Lung (tissue), 17 donors: ENCODE measurements at places on chromosomes 12 and 14. TPM values are rescaled to one million over a fixed set of nuclear protein-coding genes. Genes with fewer than 3 reads are reported as not detected.

GRCh38 chr14:95541932-95542930 is 7.4 kb downstream of the GLRX5 start:
- peak; percentile 77 for DNase-seq
- peaks cover 4% of the 10 kb centered on the region for H3K36me3 ChIP-seq
- no peak overlapping the region for H3K4me3 ChIP-seq
- H3K27ac ChIP-seq, result no peak overlapping the region

- no peak overlapping the region for H3K4me3 ChIP-seq
- peaks cover 35% of the 10 kb centered on the region for H3K36me3 ChIP-seq
- no peaks in the 10 kb centered on the region for H3K27me3 ChIP-seq
- H3K27ac ChIP-seq, result no peak overlapping the region
- H3K4me1 ChIP-seq, result no peaks in the 10 kb centered on the region
- no peak for DNase-seq
Measured at GRCh38 chr14:63383776-63384367, 65.1 kb upstream of the GPHB5 start.

The AQP5 gene
- 7.5 TPM for total RNA-seq

The MDP1 gene
- total RNA-seq, result 20.8 TPM

GRCh38 chr12:99977550-99977949 is 7.2 kb downstream of the ANKS1B start:
- H3K27ac ChIP-seq, result no peak overlapping the region
- DNase-seq, result no peak
- H3K4me1 ChIP-seq, result no peaks in the 10 kb centered on the region
- no peaks in the 10 kb centered on the region for H3K27me3 ChIP-seq
- H3K36me3 ChIP-seq, result no peaks in the 10 kb centered on the region

GRCh38 chr14:93051600-93052546 is 63.9 kb downstream of the ITPK1 start:
- H3K27me3 ChIP-seq, result no peaks in the 10 kb centered on the region
- no peak for DNase-seq
- peaks cover 16% of the 10 kb centered on the region for H3K4me1 ChIP-seq
- no peak overlapping the region for H3K4me3 ChIP-seq
- no peak overlapping the region for H3K27ac ChIP-seq

The GPR84 gene
- 2.6 TPM for total RNA-seq

GRCh38 chr14:94116701-94117100 is 6.2 kb downstream of the IFI27 start:
- no peak for DNase-seq
- H3K27me3 ChIP-seq, result no peaks in the 10 kb centered on the region
- H3K36me3 ChIP-seq, result no peaks in the 10 kb centered on the region
- H3K27ac ChIP-seq, result no peak overlapping the region
- H3K4me3 ChIP-seq, result no peak overlapping the region

DNA sequence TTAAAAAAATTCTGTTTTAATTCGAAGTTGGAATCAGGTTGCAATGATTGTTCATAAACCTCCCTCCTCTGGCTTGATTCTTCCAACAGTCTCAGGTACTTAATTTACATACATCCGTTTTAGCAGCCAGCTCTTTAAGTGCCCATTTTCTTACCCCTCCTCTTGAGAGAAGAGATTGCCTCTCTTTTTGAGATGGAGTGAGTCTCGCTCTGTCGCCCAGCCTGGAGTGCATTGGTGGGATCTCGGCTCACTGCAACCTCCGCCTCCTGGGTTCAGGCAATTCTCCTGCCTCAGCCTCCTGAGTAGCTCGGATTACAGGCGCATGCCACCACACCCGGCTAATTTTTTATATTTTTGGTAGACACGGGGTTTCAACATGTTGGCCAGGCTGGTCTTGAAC is 146.4 kb upstream of the AMIGO2 start:
- no peak overlapping the region for H3K27ac ChIP-seq
- DNase-seq, result no peak
- H3K4me3 ChIP-seq, result no peak overlapping the region
- peaks cover 5% of the 10 kb centered on the region for H3K4me1 ChIP-seq

The CCDC38 gene
- 0.15 TPM for total RNA-seq

GRCh38 chr12:110010853-110011723 is 11.9 kb downstream of the ANKRD13A start:
- H3K27me3 ChIP-seq, result no peaks in the 10 kb centered on the region
- peaks cover 13% of the 10 kb centered on the region for H3K36me3 ChIP-seq
- no peaks in the 10 kb centered on the region for H3K4me1 ChIP-seq
- no peak overlapping the region for H3K27ac ChIP-seq

DNA sequence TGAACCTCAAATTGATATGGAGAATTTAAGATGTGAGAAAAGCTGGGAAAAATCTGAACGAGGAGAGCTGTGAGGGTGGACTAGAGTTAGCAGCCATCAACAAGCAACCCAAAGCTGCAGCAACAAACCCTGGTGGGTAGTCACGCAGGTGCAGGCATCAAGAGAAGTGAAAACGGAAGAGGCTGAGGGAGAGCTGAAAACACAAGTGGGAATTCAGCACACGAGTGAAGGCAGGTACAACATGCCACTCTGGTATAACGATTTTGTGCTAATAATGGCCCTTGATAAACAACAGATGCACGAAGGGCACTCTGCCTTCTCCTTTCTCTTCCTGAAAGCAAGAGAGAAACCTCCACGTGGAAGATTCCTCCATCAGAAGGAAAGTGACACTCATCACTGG is 11.5 kb downstream of the TCL1B start:
- no peaks in the 10 kb centered on the region for H3K27me3 ChIP-seq
- no peak for DNase-seq

- no peak for DNase-seq
- no peak overlapping the region for H3K4me3 ChIP-seq
- H3K36me3 ChIP-seq, result no peaks in the 10 kb centered on the region
- no peaks in the 10 kb centered on the region for H3K27me3 ChIP-seq
Measured at GRCh38 chr12:115886666-115887065, 390.8 kb downstream of the MED13L start.

The INSM2 gene
- 0.17 TPM for total RNA-seq

The VCPKMT gene
- 8.3 TPM for total RNA-seq

DNA sequence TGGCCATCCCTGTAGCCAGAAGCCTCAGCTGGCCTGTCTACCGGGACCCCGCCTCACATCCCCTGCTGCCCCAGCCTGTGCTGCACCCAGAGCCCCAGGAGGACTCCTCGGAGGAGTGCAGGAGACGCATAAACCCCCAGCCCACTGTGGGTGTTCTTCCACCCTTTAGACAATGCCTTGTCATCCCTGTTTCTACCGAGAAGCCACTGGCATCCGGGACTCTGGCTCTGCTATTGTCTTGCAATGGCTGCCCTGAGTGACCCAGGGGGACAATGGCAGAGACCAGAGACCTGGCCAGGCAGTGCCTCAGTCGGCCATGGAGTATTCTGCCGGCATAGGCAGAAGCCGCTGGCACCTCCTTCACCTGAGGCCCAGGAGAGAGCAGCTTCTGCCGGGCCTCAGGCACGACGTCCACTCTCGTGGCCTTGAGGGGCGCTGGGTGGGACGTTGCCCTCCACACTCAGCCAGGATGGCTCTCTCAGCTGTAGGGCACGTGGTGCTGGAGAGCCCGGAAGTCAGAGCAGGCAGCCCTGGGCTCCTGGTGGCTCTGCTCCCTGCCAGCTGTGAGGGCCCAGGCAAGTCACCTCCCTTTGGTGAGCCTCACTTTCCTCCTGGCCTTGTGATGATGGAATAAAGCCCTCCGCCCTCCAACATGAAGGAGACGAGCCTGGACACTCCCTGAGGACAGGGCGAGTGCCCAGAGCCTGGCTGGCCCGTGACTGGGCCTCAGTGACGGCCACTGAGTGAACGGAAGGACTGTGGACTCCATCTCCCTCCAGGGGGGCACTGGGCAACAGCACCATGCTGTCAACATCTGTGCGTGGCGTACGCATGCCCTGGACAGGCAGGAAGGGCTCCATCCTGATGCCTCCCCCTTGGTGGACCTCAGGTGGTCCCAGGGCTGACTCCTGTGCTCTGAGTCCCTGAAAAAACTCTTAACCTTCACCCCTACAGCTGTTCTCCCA is 41.0 kb downstream of the TRAFD1 start:
- no peak overlapping the region for H3K27ac ChIP-seq
- DNase-seq, result no peak
- H3K4me1 ChIP-seq, result no peaks in the 10 kb centered on the region
- H3K4me3 ChIP-seq, result no peak overlapping the region
- no peaks in the 10 kb centered on the region for H3K27me3 ChIP-seq

The PLEKHG7 gene
- 4.6 TPM for total RNA-seq

The TMTC1 gene
- 4.0 TPM for total RNA-seq

DNA sequence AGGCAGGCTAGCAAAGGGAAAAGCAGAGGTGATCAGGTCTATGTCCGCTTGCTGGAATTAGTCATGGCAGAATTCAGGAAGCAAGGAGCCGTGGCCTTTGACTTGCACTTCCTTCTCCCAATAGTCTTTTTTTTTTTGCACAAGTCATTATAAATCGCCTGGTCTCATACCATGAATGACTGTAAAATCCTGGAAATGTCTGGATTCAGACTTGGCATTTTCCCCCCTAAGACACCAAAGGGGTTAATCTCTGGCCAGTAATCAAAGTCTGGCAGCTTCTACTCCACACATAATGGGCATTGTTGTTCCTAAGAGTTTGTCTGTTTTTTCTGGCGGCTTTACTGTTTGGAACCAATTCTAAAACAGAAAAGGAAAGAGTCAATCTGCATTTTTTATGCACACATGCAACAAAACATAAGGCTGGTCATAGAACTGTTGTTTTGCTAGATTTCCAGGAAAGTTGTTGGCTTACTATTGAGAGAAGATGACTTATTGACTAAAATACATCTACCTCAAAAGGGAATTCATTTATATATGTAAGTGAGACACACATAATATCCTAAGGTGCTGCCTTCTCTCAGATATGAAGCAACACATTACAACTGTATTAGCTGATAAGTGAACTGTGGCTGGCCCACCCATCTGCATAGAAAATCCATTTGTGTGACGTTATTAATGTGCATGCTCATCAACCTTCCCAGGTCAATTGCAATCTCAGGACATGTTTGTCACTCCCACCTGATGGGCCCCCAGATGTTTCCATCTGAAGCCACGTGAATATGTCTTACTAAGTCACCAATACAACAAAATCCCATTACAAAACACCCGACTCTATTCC is 157.3 kb downstream of the BTG1 start:
- H3K27ac ChIP-seq, result no peak overlapping the region
- H3K4me1 ChIP-seq, result peaks cover 50% of the 10 kb centered on the region
- no peak overlapping the region for H3K4me3 ChIP-seq
- H3K27me3 ChIP-seq, result no peaks in the 10 kb centered on the region
- no peaks in the 10 kb centered on the region for H3K36me3 ChIP-seq
- no peak for DNase-seq

The DIP2B gene
- 26.1 TPM for total RNA-seq

DNA sequence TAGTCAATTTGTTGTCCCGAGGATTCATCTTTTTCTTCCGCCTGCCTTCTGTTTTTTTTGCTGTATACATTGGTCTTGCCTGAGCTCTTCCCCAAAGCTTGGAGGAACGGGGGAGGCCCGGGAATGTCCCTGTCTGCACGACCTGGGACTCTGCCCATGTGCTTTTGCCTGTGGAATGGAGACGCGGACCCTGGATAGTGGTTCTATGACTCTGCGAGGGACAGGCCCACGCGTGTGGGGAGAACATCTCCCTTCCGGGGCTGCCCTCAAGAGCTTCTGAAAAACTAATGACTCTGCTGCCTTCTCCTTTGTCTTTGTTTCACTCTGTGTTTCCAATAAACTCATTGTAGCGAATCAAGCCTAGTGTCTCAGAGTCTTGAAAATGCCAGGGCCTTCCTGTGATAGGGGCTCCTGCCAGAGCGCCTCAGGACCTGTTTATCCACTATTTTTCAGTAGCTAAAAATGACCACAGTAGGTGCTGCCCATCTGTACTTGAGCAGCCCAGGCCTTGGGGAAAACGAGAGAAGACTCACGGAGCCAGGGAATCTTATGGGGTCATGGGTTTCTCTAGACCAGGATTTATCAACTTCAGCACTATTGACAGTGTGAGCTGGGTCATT is 12.3 kb downstream of the KRT83 start:
- no peak overlapping the region for H3K27ac ChIP-seq
- H3K27me3 ChIP-seq, result peaks cover 45% of the 10 kb centered on the region
- no peaks in the 10 kb centered on the region for H3K36me3 ChIP-seq
- no peak for DNase-seq
- no peaks in the 10 kb centered on the region for H3K4me1 ChIP-seq
- H3K4me3 ChIP-seq, result no peak overlapping the region

The IKBIP gene
- 14.9 TPM for total RNA-seq

GRCh38 chr12:96314723-96315122 is 85.5 kb downstream of the CDK17 start:
- no peak overlapping the region for H3K4me3 ChIP-seq
- no peak for DNase-seq
- H3K27ac ChIP-seq, result no peak overlapping the region
- H3K36me3 ChIP-seq, result no peaks in the 10 kb centered on the region
- H3K4me1 ChIP-seq, result no peaks in the 10 kb centered on the region

The ADAM21 gene
- 0.09 TPM for total RNA-seq

DNA sequence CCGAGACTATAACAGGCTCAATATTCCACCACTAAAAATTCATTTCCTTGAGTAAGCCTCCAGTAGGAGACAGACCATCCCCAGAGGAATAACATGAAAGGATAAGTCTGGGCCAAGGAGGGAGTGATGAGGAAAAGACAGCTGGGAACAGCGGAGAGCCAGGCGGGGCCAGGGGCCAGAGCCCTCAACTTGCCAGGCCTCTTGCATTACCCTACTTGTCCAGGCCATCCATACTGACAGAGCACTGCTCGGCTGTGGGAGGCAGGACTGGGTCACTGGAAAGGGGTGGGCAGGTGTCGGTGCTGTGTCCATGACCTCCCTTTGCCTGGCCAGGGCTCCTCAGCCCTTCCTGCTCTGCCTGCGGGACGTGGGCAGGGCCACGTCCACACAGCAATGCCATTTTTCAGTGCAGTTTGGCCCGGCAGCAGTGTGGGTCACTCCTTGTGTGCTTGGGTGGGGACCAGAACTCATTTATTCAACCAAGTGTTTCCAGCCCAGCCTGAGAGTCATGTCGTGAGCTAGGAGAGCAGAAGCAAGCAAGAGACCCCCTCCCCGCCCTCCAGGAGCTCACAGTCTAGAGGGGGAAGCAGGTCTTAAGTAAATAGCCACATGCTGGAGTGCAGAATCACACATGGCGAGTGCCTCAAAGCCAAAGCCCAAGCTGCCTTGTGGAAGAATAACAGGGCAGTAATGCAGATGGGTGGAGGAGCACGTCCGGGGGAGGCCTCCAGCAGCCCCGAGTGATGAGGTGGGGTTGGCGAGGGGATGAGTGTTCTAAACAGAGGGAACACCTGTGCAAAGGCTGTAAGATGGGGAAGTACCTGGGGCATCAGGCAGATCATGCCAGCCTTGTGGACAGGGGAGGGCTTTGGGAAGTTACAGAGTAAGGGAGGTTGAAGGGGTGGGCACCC is 8.9 kb upstream of the FAIM2 start:
- no peaks in the 10 kb centered on the region for H3K36me3 ChIP-seq
- H3K4me1 ChIP-seq, result peaks cover 11% of the 10 kb centered on the region
- H3K27ac ChIP-seq, result no peak overlapping the region
- peak; percentile 42 for DNase-seq
- H3K4me3 ChIP-seq, result no peak overlapping the region

GRCh38 chr12:22046090-22046967 is at the start of gene CMAS:
Gene CMAS, plus strand, starts transcription at chr12:22046218. Its CDS starts 86 bp downstream, at chr12:22046304.
- H3K27ac ChIP-seq, result peak within 1 kb of the TSS; percentile 96
- H3K36me3 ChIP-seq, result no peaks in the 10 kb centered on the region
- no peaks in the 10 kb centered on the region for H3K4me1 ChIP-seq
- H3K4me3 ChIP-seq, result peak within 1 kb of the TSS; percentile 85
- peak; percentile 76 for DNase-seq

- H3K4me3 ChIP-seq, result no peak overlapping the region
- H3K27ac ChIP-seq, result no peak overlapping the region
- H3K36me3 ChIP-seq, result no peaks in the 10 kb centered on the region
- H3K27me3 ChIP-seq, result no peaks in the 10 kb centered on the region
- peak; percentile 67 for DNase-seq
Measured at GRCh38 chr14:78933948-78934524, 763.9 kb downstream of the NRXN3 start.
